Stimulated activated CD4-positive, alpha-beta T cell treated with anti-CD3 and anti-CD28 coated beads, Interleukin-15, amount 100 ng/mL, for 1 hour (primary cell): ENCODE measurements at places on chromosomes 4 and X.

DNA sequence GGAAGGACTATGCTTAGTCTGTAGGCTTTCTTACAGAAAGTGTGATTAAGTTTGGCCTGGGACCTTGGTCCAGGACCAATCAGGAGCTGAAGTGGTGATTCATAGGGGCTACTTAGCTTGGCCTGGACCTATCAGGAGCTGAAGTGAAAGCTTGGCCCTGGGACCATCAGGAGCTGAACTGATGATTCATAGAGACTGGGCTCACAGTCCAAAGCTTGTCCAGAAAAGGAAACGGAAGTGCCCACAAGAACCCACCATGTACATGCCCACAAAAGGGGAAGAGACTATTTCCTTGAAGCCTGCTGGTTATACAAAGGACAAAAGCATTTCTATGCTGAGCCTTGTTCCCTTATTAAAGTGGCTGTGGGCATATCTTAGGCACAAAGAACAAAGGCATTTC is 12.6 kb downstream of the TENT5D start:
- DNase-seq: no peak

GRCh38 chrX:73916931-73917667 is 354.1 kb downstream of the CHIC1 start:
- DNase-seq: no peak

DNA sequence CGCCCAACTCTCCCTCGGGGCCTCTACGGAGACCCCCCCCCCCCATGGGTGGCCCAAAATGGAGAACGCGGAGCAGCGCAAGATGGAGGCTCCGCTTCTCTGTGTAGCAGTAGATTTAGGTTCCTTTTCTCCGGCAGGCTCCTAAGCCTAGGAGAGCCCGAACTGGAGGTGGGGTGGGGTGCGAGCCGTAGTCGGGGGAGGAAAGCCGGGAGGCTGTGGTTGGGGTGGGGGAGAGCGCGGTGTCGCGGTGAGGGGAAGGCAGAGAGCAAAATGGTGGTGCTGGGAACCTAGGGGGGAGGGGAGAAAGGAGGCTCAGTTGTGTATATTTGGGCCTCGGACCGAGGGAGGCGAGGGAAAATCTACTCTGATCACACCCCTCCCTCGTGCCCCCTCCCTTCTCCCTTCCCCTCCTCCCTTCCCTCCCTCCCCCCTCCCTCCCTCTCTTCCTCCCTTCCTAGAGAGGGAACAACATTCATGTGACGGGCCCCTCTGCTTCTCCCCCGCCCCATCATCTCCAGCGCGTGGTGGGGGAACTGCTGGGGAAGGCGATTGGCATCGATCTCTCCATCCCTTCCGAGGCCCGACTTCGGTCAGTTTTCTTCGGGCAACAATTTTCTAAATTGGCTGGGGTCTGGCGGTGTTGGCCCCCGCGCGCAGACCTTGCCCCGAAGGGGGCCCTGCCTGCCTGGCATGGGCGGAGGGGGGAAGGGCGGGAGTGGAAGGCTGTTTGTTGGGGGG is at the start of gene STAG2:
Gene STAG2 (plus strand): TSS at position 439 of the 738 bp plus-strand sequence. CDS start 60,922 bp downstream, outside the sequence.
- DNase-seq: peak; percentile 31

DNA sequence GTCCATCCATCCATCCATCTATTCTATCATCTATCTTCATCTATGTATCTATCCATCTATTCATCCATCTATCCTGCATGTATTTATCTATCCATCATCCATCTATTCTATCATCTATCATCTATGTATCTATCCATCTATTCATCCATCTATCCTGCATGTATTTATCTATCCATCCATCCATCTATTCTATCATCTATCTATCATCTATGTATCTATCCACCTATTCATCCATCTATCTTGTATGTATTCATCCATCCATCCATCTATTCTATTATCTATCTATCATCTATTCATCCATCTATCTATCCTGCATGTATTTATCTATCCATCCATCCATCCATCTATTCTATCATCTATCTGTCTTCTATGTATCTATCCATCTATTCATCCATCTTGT is 65.9 kb upstream of the PPP2R3B start:
- DNase-seq: no peak

- DNase-seq: no peak
Observed at GRCh38 chrX:14590693-14591424, 61.5 kb downstream of the GLRA2 start.

DNA sequence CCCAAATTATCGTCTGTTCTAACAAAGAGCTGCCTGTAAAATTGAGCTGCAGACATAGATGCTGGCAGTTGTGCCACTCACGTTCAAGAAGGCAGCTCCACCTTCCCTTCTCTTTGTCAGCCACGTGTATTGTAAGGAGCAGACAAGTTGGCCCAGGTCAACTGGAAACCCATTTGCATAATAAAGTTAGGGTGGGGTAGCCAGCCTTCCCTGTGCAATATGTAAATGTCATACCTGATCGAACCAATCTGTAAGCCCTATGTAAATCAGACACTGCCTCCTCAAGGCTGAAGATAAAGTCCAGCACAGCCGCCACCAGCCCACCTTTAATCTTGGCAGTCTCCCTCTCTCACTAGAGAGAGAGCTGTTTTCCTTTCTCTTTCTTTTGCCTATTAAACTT is 117.2 kb downstream of the TMEM144 start:
- no peak for DNase-seq

DNA sequence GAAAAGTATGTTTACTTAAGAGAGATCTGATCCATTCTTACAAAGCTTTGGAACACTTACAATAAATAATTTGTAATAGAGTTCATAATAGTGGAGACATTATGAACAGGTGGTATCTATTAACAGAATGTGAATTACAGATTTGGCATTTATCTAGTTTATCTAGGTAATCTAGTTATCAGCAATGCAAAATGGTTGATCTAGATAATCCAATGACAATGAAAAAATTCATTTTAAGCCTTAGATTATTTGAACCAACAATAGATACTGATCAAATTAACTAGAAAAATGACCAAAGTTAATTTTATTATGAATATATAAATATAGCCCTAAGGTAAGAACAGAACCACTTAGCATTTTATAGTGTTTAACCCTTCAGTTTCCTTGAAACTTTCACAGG is 10.4 kb upstream of the NSUN7 start:
- no peak for DNase-seq

- DNase-seq: no peak
Observed at GRCh38 chr4:26083987-26084386, 170.0 kb downstream of the SMIM20 start.

- DNase-seq: no peak
Observed at GRCh38 chr4:55608591-55608990, 16.5 kb upstream of the PDCL2 start.

- DNase-seq: no peak
Observed at GRCh38 chrX:149275836-149276235, 229.3 kb downstream of the IDS start.

DNA sequence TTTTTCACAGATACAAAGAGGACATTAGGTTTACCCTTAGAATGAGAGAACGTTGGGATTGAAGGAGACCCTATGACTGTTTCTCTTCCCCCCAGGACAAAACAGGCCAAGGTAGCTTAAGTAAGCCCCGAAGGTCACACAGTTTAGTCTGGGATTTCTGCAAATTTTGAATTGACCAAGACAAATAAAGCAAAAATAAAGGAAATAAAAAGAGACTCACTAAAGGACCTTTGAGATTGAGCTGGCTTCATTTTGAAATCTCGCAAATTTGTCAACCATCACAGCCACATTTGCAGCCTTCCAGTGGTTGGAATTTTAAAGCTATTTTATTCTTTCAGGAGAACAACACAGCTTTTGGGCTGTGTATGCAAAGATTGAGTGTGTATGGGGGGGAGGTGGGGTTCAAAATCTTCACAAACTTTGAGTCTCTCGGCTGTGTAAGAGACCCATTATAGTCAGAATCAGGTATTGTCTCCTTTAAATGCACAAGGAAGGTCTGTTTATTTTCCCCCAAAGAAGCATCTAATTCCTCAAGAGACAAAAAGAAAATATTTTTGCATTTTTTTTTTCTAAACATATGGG is 4.2 kb downstream of the TMSB4X start:
- no peak for DNase-seq

- DNase-seq: no peak
Observed at GRCh38 chrX:56503941-56504673, 59.3 kb upstream of the UBQLN2 start.

DNA sequence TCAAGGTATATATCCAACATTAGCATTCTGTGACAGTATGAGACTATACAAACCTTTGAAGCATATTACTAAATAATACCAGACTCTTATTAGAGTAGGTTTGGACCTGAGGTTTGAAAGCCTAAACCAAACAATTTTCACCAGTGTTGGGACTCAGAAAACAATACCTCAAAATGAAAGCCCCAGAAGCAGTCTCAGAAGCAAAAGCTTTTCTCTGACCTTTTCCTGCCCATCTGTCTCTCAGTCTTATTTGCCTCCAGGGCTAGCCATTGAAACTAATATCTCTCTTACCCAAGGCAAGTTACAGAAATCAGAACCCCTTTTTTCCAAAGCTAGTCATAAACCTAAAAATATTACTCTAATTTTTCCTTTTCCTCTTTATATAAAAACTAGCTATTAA is 163.3 kb downstream of the PTCHD1 start:
- DNase-seq: no peak

DNA sequence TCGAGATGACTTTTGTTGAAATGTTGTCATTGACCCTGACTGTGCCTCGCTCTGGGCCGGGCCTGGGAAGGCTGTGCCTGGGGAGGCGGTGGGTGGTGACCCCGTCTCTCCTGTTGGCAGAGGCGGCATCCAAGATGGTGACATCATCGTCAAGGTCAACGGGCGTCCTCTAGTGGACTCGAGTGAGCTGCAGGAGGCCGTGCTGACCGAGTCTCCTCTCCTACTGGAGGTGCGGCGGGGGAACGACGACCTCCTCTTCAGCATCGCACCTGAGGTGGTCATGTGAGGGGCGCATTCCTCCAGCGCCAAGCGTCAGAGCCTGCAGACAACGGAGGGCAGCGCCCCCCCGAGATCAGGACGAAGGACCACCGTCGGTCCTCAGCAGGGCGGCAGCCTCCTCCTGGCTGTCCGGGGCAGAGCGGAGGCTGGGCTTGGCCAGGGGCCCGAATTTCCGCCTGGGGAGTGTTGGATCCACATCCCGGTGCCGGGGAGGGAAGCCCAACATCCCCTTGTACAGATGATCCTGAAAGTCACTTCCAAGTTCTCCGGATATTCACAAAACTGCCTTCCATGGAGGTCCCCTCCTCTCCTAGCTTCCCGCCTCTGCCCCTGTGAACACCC is 36.4 kb downstream of the HTRA3 start:
- no peak for DNase-seq

GRCh38 chr4:187149229-187149945 is 425.7 kb upstream of the FAT1 start:
- DNase-seq: no peak

- no peak for DNase-seq
Observed at GRCh38 chr4:99815597-99816011, 1.0 kb upstream of the DAPP1 start.

DNA sequence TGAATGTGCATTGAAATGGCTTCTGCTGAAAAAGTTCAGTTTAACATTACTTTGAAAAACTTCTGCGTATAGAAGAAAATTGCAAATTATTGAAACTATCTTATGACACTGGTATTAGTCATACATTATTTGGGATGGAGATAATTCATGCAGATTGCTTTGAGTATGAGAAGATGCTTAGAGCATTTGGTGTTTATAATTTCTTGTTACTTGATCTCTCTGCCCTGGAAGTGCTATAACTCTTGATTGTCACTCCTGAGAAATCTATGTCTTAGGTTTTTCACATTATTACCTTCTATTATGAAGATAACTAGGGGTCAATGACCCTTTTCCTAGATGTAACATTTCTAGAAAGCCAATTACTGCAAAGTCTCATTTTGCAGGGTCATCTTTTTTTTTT is 36.4 kb downstream of the TMEM131L start:
- DNase-seq: no peak

GRCh38 chr4:105147016-105147552 is 408 bp downstream of the TET2 start:
- DNase-seq: no peak

GRCh38 chrX:14448406-14448805 is 80.9 kb upstream of the GLRA2 start:
- no peak for DNase-seq

DNA sequence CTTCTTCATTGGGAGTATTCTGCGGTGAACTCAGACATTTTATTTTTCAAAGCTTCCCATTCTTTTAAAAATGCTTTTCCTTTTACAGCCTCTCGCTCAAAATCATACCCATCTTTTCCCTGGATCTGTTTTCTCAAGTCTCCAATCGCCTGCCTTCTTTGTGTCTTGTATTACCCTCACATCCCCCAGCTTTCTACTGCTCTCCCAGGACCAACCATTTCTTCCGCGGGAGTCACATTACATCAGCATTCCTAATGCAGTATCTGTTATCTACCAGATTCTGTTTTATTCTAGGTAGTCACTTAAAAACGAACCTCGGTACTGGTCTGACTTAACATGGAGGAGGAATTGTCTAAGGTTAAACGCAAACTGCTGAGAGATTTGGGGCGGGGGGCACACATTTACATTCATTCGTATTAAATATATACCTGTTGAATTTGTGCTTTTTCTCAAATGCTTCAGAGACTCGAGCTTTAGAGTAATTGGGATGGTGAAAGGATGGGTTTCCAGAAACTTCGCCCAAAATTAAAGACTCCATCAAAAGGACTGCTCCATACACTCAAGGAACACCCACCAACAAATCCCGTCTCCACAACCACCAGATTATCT is 493 bp upstream of the UCHL1 start:
- DNase-seq: no peak

DNA sequence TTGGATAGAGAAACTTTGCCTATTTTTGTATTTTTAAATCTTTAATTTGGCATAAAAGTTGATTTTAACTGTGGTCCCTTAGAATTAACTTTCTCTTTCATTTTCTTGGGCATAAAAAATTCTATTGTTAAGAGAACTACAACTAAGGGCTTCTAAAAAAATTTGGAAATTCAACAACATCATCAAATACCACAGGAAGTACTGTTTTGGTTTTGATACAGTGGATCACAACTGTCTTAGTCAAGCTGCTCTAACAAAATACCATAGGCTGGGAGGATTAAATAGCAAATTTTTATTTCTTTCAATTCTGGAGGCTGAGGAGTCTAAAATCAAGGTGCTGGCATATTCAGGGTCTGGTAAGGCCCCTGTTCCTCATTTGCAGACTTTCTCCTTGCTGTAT is 19.9 kb upstream of the NPFFR2 start:
- DNase-seq: no peak

DNA sequence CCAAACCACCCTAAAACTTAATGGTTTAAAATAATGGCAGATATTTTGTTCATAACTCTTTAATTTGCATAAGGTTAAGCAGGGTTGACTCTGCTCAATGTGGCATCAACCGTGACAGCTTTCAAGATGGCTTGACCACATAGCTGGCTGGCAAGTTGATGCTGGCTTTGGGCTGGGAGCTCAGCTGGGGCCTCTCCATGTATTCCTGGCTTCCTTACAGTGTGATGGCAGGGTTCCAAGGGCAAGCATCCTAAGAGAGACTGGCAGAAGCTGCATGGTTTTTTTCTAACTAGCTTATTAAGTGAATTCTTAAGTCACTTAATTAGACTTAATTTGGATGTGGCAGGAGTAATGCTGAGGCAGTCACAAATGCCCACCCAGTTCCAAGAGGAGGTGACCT is 4.5 kb downstream of the RP2 start:
- no peak for DNase-seq
